ENCODE measurements at places on chromosomes 16 and 17.

- DNase-seq: peak; percentile 95
These were observed 237.8 kb downstream of the PRKCA start for GRCh38 chr17:66540131-66540781.

GRCh38 chr17:56807723-56808122, 26.0 kb downstream of the C17orf67 start:
- no peak for DNase-seq

DNA sequence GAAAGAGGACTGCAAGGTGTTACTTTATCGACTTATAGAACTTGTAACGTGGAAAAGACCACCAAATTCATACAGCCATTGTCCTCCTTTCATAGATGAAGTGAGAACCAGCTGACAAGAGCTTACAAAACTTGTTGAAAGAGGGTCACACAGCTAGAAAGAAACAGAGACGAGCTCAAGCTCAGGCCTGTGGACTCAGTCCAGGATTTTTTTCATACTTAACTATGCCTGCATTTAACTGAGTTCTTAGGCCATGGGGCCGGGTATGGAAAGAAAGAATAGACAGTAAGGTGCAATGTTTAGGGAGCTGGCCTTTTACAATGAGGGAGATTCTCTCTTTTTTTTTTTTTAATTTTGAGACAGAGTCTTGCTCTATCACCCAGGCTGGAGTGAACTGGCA, 106.1 kb downstream of the ADAMTS18 start:
- DNase-seq: no peak

- DNase-seq: peak; percentile 39
These were observed 274.6 kb downstream of the HS3ST3B1 start for GRCh38 chr17:14575471-14575953.

DNA sequence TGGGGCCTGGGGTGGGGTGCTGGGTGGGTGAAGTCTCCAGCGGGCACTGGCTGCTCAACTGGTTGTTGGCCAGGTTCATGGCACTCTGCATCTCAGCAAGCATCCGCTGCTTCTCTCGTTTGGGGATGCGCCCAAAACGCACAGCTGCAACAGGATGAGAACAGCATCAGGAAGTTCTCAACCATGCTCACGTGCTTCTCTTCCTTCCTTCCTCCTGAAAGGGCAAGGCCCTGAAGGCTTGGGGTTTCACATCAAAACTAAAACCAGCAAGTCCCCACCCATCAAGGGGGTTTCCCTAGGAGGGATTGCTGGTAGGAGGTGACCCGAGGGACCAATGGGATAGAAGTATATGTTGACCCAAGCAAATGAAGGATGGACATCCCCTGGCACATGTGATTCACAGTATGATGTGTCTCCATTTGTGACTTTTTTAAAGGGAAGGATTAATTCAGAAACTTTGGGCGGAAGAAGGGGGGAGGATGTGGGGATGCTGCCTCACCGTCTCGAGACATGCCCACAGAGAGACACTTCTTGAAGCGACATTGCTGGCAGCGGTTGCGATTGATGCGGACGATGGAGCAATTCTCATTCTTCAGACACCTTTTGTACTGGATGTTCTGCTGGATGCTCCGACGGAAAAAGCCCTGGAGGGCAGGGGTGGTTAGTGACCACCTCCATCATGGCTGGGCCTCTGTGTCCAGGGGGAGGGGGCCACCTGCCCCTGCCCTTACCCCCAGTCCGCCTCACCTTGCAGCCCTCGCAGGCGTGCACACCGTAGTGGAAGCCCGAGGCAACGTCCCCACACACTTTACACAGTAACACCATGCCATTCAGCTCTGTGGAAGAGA, 4.2 kb downstream of the NR1D1 start:
- peak; percentile 85 for DNase-seq

DNA sequence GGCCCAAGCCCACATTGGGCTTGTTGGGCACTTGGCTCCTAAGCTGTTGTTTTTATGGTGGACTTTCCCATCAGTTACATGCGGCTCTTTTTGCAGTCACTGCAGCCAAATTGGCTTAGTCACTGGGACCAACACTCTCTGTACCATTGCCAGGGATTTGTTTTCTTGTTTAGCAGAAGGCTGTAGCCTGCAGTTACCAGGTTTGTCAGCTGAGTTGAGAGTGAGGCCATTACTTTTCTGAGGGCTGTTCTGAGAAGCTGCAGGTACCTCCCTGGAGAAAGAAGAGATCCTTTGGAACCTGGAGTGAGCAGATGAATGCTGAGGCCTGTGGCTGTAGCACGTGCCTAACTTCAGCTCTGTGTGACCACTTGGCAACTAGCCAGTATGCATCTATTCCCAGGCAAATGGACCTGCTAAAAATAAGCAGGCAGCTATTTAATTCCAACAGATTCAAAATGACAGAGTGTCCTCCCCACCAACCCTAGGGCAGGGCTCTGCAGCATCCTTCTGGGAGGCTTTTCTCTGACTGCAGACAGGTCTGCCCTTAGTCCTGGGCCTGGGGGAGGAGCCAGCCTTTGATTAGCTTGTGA, 12.9 kb downstream of the AKAP1 start:
- peak; percentile 87 for DNase-seq

DNA sequence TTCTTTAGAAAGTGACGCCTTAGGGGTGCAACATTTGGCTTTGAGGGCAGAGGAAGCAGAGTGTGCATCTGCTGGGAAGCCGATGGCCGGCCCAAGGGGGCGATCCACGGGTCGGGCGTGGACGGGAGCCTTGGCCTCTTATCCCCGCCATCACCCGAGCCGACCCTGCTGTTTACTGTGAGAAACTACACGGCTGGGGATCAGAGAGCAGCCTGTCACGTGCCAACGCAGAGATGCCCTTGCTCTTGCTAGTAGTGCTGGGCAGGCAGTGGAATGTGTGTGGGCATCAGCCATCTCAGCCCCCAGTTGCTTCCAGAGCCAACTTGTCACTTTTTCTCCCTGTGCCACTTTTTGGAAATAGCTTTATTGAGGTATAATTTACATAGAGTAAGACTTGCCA, 26.7 kb upstream of the ITGB4 start:
- DNase-seq: no peak

DNA sequence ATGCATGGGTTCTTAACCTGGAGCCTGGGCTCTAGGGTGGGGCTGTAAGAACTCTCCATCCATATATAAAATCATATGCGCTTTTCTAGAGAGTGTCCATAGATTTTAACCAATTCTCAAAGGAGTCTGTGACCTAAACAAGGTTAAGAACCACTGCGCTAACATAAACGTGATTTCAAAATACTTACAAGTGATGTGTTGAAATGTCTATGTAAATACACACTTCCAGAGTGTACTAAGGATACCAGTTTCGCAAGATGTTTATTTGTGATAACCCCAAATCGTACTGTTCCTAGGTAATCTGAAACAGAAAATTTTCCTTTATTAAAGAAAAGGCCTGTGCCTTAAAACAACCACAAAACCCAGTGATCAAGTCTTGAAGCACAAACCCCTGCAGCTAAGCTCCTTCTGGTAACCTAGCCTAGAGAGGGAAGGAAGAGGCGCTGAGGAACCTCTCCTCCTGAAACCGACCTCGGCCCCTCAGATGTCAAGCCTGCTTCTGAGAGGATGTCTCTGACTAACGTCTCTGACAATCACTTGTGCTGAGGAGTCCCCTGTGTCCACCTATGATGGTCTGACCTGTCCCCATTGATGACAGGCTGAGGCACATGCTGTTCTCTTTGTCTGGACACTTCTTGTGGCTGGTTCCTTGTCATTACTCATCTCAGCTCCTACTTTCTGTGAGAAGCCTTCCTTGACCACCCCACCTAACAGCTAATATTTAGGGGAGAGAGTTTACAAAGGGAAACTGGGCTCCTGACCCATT, 32.2 kb downstream of the SNN start:
- DNase-seq: no peak

GRCh38 chr16:56295739-56296527, 104.6 kb downstream of the GNAO1 start:
- DNase-seq: no peak

DNA sequence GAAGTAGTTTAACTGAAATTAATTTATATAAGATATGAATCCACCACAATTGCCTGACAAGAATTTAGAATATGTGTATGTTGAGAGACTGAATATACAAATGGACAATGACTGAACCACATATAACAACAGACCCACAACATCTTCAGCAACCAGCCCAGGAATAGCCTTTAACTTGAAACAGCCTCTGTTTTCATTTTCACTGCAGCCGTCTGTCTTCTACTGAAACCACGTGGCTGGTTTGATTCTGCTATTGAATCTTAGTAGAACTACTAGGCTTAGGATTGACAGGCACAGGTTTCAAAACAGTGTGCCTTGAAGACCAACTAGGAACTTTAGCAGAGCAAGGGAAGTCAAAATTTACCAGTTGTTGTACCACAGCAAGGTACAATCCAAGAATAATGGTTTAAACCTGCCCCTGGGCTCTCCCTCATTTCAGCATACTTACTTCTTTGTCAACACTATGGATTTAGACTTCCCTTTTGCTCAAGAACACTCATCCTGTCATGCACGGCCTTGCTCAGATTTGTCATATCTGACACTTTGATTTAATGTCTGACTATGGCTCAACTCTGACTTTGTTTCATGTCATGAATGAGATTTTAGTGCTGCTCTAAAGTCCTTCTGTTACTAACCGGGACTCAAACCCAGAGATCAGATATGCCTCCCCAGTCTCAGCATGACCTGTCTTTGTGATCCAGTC, 355.0 kb downstream of the KIF2B start:
- no peak for DNase-seq
